HepG2 (cell line): ENCODE measurements at places on chromosomes 3 and 15.

- H3K27ac ChIP-seq, result peak overlapping the region; percentile 98
- H3K36me3 ChIP-seq, result no peaks in the 10 kb centered on the region
Observed at GRCh38 chr15:101526021-101526420, 36.5 kb upstream of the PCSK6 start.

- H3K27me3 ChIP-seq, result peaks cover 1% of the 10 kb centered on the region; the same call in 1 of the 3 replicates
- H3K4me3 ChIP-seq, result no peak overlapping the region
- DNase-seq, result no peak
- H3K36me3 ChIP-seq, result no peaks in the 10 kb centered on the region
Observed at GRCh38 chr3:46482632-46483350, 15.0 kb upstream of the RTP3 start.

GRCh38 chr3:13047296-13048165 lies 25.7 kb downstream of the IQSEC1 start:
- H3K4me3 ChIP-seq, result no peak overlapping the region
- no peak for DNase-seq
- no peak overlapping the region for H3K27ac ChIP-seq
- no peaks in the 10 kb centered on the region for H3K4me1 ChIP-seq

DNA sequence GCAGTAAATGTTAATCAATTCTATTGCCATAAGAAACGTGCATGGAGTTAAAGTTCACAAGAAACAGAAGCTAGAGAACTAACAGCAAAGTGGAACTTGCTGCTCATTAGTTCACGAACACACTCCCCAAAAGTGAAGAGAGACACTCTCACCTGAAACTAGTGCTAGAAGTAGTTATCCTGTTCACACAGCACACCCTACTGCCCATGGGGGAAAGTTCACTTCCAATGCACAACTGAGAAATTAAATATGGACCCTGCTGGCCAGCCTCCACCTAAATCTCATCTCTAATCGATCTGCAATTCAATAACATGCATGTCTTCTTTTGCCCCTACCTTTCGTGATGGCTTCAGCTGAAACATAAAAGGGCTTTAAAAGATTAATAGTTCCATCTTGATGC lies 39.4 kb upstream of the FRMD4B start:
- H3K4me1 ChIP-seq, result no peaks in the 10 kb centered on the region
- H3K4me3 ChIP-seq, result no peak overlapping the region
- H3K36me3 ChIP-seq, result no peaks in the 10 kb centered on the region
- no peak overlapping the region for H3K27ac ChIP-seq

- peak overlapping the region; percentile 81 for H3K4me3 ChIP-seq
- H3K27me3 ChIP-seq, result peaks cover 4% of the 10 kb centered on the region; the same call in 1 of the 3 replicates
- DNase-seq, result no peak
- peaks cover 46% of the 10 kb centered on the region for H3K4me1 ChIP-seq
- peak overlapping the region; percentile 73 for H3K27ac ChIP-seq
- H3K36me3 ChIP-seq, result peaks cover 13% of the 10 kb centered on the region; the same call in 2 of the 3 replicates
Observed at GRCh38 chr15:89576417-89576773, 1.1 kb downstream of the TICRR start.

GRCh38 chr3:121072133-121072532 lies 164.1 kb downstream of the STXBP5L start:
- H3K36me3 ChIP-seq, result no peaks in the 10 kb centered on the region
- no peaks in the 10 kb centered on the region for H3K4me1 ChIP-seq
- H3K27me3 ChIP-seq, result peaks cover 10% of the 10 kb centered on the region; the same call in 1 of the 3 replicates
- no peak overlapping the region for H3K4me3 ChIP-seq

DNA sequence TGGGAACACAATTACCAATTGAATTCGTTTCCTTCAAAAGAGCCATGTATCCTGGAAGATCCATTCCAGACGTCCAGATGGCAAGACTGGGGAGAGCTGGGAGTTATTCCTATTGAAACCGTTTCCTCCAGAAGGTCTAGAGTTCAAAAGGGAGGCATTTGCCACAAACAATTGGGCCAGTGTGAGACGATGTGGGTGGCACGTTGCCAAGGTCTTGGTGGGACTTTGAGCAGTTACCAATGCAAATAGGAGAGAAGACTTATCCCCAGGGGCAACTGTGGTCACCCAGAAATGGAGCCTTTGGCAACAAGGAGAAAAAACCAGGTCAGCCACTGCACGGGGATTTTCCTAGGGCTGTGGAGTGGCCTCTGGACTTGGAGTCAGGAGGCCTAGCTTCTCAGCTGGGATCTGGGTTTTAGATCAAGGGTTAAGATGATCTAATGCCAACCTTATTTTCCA lies 29.6 kb upstream of the TLE3 start:
- peaks cover 55% of the 10 kb centered on the region for H3K4me1 ChIP-seq
- peaks cover 74% of the 10 kb centered on the region for H3K27me3 ChIP-seq
- H3K4me3 ChIP-seq, result no peak overlapping the region
- peak; percentile 87 for DNase-seq

GRCh38 chr15:64480891-64481290 lies 20.5 kb downstream of the ZNF609 start:
- no peak overlapping the region for H3K4me3 ChIP-seq
- DNase-seq, result no peak
- H3K36me3 ChIP-seq, result no peaks in the 10 kb centered on the region; the same call in 2 of the 3 replicates
- H3K27ac ChIP-seq, result no peak overlapping the region

DNA sequence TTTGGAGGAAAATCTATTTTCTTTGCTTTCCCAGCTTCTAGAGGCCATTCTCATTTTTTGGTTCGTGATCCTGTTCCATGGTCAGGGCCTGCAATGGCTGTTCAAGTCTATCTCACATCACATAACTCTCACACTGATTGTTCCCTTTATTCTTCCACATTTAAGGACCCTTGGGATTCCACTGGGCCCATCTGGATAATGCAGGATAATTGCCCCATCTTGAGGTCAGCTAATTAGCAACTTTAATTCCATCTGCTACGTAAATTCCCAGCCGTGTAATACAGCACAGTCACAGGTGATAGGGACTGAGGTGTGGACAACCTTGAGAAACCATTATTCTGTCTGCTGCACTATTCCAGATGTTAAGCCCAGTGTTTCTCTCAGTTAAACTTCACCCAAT lies 311.6 kb upstream of the CNTN4 start:
- H3K27ac ChIP-seq, result no peak overlapping the region
- H3K4me1 ChIP-seq, result no peaks in the 10 kb centered on the region
- DNase-seq, result no peak
- H3K4me3 ChIP-seq, result no peak overlapping the region
- no peaks in the 10 kb centered on the region for H3K27me3 ChIP-seq
- no peaks in the 10 kb centered on the region for H3K36me3 ChIP-seq

- H3K27me3 ChIP-seq, result peaks cover 8% of the 10 kb centered on the region
- no peaks in the 10 kb centered on the region for H3K36me3 ChIP-seq
- H3K4me1 ChIP-seq, result no peaks in the 10 kb centered on the region; the same call in 1 of the 2 replicates
- H3K27ac ChIP-seq, result no peak overlapping the region
- H3K4me3 ChIP-seq, result no peak overlapping the region
Observed at GRCh38 chr15:76991741-76992645, 2.9 kb upstream of the PSTPIP1 start.

DNA sequence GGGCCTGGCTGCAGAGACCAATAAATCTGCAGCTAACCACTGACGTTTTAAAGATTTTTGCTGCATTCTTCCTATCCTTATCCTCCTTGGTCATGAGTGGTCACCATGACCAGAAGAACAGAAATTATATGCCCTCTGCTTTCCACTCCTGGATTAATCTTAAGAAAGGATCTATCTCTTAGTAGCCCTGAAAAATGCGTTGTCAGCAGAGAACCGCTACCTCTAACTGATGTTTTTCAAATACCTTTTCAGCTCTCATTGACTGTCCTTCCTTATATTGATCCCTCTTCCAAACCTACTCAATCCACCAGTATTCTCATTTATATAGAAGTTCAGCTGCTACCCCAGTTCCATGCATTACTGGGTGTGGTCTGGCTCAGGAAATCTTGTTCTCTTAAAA lies 610.1 kb downstream of the MECOM start:
- H3K36me3 ChIP-seq, result no peaks in the 10 kb centered on the region
- H3K27me3 ChIP-seq, result no peaks in the 10 kb centered on the region
- DNase-seq, result no peak

DNA sequence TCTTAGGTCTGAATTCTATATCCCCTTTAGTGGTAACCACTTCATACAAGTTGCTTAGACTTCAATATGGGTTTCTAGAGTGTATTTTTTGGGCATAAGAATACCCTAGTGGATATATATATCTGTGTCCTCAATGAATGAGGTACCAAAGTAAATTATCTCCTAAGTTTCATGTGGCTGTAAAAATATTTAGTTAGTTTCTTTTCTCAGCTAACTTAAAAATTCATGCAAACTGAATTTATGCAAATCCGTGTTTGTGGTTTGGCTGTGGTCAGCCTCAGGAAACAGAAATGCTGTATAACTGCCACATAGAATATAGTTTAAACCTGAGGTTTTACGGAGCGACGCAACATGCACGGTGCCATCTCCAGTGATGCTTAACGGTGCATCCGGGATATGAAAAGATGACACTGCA lies 80.3 kb downstream of the PEX5L start:
- no peak overlapping the region for H3K4me3 ChIP-seq
- DNase-seq, result no peak
- H3K36me3 ChIP-seq, result no peaks in the 10 kb centered on the region
- no peak overlapping the region for H3K27ac ChIP-seq

DNA sequence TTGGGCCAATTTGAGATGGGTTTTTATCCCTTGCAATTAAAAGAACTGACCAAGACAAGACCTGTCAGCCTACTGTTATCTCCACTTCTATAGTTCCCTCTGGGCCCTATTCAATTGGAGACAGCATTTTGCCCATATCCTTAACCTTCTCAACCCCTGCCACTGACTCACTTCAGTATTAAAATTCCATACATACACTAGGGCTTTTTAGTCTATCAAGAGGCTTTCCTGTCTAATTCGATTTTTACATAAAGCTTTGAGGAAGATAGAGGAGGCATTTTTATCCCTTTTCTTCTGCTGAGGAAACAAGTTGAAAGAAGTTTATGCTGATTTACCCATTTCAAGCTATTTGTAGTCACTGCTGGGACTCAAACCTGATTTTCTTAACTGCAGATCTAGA lies 51.1 kb downstream of the GTF2E1 start:
- DNase-seq, result no peak
- peaks cover 27% of the 10 kb centered on the region for H3K4me1 ChIP-seq
- H3K4me3 ChIP-seq, result no peak overlapping the region
- no peaks in the 10 kb centered on the region for H3K27me3 ChIP-seq

DNA sequence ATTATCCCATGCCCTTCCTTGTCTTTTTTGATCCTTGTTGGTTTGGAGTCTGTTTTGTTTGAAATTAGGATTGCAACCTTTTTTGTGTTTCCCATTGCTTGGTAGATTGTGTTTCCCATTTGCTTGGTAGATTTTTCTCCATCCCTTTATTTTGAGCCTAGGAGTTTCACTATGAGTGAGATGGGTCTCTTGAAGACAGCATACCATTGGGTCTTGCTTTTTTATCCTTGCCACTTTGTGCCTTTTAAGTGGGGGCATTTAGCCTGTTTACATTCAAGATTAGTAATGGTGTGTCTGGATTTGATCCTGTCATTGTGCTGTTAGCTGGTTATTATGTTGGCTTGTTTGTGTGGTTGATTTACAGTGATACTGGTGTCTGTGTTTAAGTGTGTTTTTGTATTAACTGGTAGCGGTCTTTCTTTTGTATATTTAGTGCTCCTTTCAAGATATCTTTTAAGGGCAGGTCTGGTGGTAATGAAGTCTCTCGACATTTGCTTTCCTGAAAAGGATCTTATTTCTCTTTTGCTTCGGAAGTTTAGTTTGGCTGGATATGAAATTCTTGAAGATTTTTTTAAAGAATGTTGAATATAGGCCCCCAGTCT lies 70.8 kb downstream of the AKAP13 start:
- H3K27me3 ChIP-seq, result no peaks in the 10 kb centered on the region
- no peaks in the 10 kb centered on the region for H3K36me3 ChIP-seq
- H3K4me3 ChIP-seq, result no peak overlapping the region
- no peak overlapping the region for H3K27ac ChIP-seq
- peaks cover 11% of the 10 kb centered on the region for H3K4me1 ChIP-seq

- DNase-seq, result no peak
- no peaks in the 10 kb centered on the region for H3K4me1 ChIP-seq
- H3K4me3 ChIP-seq, result no peak overlapping the region
- no peaks in the 10 kb centered on the region for H3K36me3 ChIP-seq
- no peak overlapping the region for H3K27ac ChIP-seq
Observed at GRCh38 chr15:27438403-27439375, 467.7 kb downstream of the GABRG3 start.

DNA sequence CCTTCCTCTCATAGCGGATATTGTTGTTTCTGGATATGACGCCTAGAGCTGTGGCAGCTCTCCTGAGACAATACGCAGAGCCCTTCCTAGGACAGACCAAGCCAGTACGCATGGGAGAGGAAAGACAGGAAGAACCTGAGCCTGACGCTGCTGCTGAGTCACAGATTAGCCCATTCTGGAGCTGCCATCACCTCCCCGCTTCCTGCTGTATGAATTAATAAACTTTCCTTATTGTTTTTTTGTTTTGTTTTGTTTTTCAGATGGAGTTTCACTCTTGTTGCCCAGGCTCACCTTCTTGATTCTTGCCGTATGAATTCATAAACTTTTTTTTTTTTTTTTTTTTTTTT lies 67.0 kb downstream of the PPCDC start:
- no peak overlapping the region for H3K4me3 ChIP-seq
- H3K4me1 ChIP-seq, result no peaks in the 10 kb centered on the region; the same call in 1 of the 2 replicates
- H3K36me3 ChIP-seq, result no peaks in the 10 kb centered on the region
- no peak for DNase-seq

GRCh38 chr15:63347074-63347857 lies 34.4 kb downstream of the CA12 start:
- no peak for DNase-seq
- no peak overlapping the region for H3K27ac ChIP-seq
- H3K36me3 ChIP-seq, result no peaks in the 10 kb centered on the region
- H3K27me3 ChIP-seq, result peaks cover 1% of the 10 kb centered on the region; the same call in 1 of the 2 replicates
- no peak overlapping the region for H3K4me3 ChIP-seq

DNA sequence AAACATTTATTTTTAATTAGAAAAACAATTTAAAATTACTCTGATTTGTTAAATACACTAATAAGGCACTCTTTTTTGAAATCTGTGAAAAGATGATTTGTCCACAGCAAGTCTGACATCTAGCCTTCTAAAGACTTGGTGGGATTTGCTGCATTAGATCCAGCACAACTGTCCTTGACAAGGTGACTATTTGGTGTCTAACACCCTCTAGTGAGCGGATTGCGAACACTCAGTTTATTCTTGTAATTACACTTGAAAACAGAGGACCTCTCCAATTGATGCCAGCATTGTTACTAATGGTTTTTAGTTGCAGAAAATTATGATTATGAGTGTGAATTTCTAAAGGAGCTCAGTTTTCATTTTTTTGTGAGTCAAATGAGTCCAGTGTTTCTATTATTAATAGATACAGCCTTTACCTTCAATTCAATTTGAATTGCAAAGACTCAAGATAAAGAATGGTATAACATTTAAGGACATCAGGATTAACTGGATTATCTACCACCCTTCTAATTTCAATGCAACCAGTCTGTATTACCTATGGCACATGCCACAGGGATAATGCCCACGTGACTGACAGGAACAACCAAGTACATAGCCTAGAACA lies 29.7 kb upstream of the STRIT1 start:
- H3K36me3 ChIP-seq, result no peaks in the 10 kb centered on the region
- H3K27me3 ChIP-seq, result no peaks in the 10 kb centered on the region
- H3K4me3 ChIP-seq, result no peak overlapping the region
- H3K4me1 ChIP-seq, result no peaks in the 10 kb centered on the region
- DNase-seq, result peak; percentile 62

GRCh38 chr3:155112661-155113389 lies 32.7 kb downstream of the MME start:
- H3K4me1 ChIP-seq, result no peaks in the 10 kb centered on the region
- H3K27ac ChIP-seq, result no peak overlapping the region
- no peaks in the 10 kb centered on the region for H3K36me3 ChIP-seq
